ENCODE measurements at places on chromosomes 6 and 20. TPM values are rescaled to one million over a fixed set of nuclear protein-coding genes. Genes with fewer than 3 reads are reported as not detected.

Gene FKBP1C
- polyA plus RNA-seq = 1.6 TPM

Gene PPP1R18
- 43.0 TPM for polyA plus RNA-seq

Gene LZTS3
- 0.06 TPM for polyA plus RNA-seq

Gene FLOT1
- polyA plus RNA-seq = 114 TPM

DNA sequence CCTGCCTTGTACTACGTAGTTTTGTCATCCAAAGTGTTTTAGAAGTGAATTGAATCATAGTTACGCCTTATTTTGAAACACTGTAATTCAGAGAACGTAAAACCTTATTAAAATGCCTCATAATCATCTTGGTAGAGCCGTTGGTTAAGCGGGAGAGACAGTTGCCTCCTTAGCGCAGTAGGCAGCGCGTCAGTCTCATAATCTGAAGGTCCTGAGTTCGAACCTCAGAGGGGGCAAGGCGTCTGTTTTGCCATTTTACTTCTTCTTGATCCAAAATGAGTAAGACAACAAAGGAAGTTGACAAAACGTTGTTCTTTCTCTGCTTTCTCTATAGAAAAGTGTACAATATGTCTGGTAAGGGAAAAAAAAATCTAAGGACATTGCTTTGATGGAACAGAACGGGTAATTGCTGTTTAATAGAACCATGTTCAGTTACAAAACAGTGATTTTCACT lies 20.7 kb upstream of the TRIM27 start:
- peak overlapping the region; percentile 41 for H3K27ac ChIP-seq
- no peaks in the 10 kb centered on the region for H3K4me1 ChIP-seq
- H3K27me3 ChIP-seq = no peaks in the 10 kb centered on the region

DNA sequence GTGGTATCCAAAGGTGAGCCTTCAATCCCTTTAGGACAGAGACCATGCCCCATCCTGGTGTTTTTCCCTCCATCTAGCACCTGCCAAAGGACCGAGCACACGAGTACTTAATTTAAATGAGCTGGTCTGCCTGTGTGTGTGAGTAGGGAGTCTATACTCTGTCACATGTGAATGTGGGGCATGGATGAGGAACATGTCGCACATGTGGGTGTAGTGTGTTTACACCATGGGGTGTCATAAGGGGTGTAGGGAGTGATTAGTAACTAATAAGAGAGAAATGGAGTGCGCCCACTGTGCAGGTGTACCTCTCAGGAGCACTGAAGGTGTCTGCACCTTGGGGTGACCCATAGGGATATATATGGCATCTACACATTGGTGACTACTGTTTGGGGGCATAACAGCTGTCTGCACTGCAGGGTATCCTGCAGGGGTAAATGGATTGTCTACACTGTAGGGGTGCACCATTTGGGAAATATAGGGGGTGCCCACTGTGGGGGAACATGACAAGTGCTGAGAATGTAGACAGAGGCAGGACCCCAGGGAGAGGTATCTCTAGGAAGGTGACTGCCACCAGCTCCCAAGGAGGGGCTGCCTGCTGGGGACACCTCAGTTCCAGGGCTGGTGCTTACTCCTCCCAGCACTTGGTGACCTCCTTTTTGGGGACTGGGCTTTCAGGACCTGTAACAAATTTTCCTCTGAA lies 53.5 kb downstream of the EBF4 start:
- DNase-seq = no peak
- H3K4me3 ChIP-seq = no peak overlapping the region
- peaks cover 5% of the 10 kb centered on the region for H3K27me3 ChIP-seq
- no peaks in the 10 kb centered on the region for H3K36me3 ChIP-seq

- H3K27ac ChIP-seq = no peak overlapping the region
- H3K27me3 ChIP-seq = no peaks in the 10 kb centered on the region
- DNase-seq = no peak
- no peaks in the 10 kb centered on the region for H3K36me3 ChIP-seq
Observed at GRCh38 chr6:137089305-137089704, 44.5 kb upstream of the IL20RA start.

Gene ABCC10
- 9.5 TPM for polyA plus RNA-seq

- no peak overlapping the region for H3K27ac ChIP-seq
- no peaks in the 10 kb centered on the region for H3K4me1 ChIP-seq
- no peak for DNase-seq
- no peaks in the 10 kb centered on the region for H3K27me3 ChIP-seq
- H3K4me3 ChIP-seq = no peak overlapping the region
- no peaks in the 10 kb centered on the region for H3K36me3 ChIP-seq
Observed at GRCh38 chr6:79504372-79504771, 32.9 kb downstream of the LCA5 start.

Gene LAMA2
- 0.39 TPM for polyA plus RNA-seq

Gene C20orf96
- 7.9 TPM for polyA plus RNA-seq

DNA sequence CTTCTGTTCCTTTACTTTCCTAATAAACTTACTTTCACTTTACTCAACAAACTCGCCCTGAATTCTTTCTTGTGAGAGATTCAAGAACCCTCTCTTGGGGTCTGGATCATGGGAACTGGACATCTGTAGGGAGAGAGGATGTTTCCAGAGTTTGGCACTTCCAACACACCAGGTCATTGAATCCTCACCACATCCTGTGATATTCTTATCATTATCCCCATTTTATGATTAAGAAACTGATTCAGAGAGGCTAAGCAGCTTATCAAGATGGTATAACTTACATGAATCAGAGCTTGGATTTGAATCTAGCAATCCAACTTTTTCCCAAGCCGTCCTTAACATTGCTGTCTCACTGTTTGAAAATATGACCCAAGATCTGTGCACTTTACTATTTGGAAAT lies 15.5 kb downstream of the PPIL6 start:
- DNase-seq = no peak
- H3K27ac ChIP-seq = no peak overlapping the region
- H3K36me3 ChIP-seq = no peaks in the 10 kb centered on the region
- H3K4me3 ChIP-seq = no peak overlapping the region
- H3K27me3 ChIP-seq = no peaks in the 10 kb centered on the region

- H3K4me1 ChIP-seq = no peaks in the 10 kb centered on the region
- no peak overlapping the region for H3K4me3 ChIP-seq
- no peak overlapping the region for H3K27ac ChIP-seq
Observed at GRCh38 chr6:38943964-38944363, 104.6 kb upstream of the GLP1R start.

DNA sequence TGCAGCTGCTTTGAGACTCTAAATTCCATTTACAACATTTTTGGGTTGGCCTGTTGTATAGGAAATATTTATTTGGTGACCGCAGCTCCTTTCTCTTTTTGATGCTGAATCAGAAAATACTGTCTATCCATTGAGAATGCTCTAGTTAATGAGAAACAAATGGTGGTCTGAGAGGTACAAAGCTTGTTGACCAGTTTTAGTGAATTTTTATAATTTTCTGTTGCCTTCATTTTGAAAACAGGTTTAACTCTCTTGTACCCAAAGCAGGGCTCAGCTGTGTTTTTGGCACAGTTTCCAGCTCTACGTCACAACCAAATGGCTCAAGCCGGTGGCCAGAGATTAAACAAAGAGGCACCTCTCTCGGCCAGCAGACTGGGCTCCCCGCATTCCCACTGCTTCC lies 113.2 kb downstream of the FNDC1 start:
- no peaks in the 10 kb centered on the region for H3K36me3 ChIP-seq
- no peak overlapping the region for H3K27ac ChIP-seq
- H3K27me3 ChIP-seq = no peaks in the 10 kb centered on the region
- H3K4me1 ChIP-seq = no peaks in the 10 kb centered on the region
- no peak overlapping the region for H3K4me3 ChIP-seq

GRCh38 chr20:16622501-16622900 lies 49.3 kb upstream of the KIF16B start:
- no peaks in the 10 kb centered on the region for H3K4me1 ChIP-seq
- H3K36me3 ChIP-seq = no peaks in the 10 kb centered on the region
- H3K4me3 ChIP-seq = no peak overlapping the region
- H3K27me3 ChIP-seq = no peaks in the 10 kb centered on the region

Gene DUSP15
- polyA plus RNA-seq = 0.11 TPM

GRCh38 chr20:33909331-33909921 lies 84.3 kb upstream of the RALY start:
- no peak overlapping the region for H3K27ac ChIP-seq
- H3K4me3 ChIP-seq = no peak overlapping the region
- no peaks in the 10 kb centered on the region for H3K36me3 ChIP-seq
- H3K27me3 ChIP-seq = no peaks in the 10 kb centered on the region
- H3K4me1 ChIP-seq = peaks cover 8% of the 10 kb centered on the region
- DNase-seq = no peak

DNA sequence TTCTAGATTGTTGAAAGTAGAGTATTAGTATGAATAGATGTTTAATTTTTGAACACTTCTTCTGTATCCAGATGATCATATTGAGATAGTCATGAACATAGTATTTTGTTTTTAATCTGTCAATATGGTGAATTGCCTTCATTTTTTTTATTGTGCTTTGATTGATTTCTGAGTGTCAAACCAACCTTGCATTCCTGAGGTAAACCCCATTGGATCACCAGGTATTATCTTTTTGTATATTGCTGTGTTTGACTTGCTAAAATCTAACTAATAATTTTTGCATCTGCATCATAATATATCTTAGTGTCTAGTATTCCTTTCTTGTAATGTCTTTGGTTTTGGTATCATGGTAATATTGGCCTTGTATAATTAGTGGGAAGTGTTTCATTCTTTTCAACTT lies 25.5 kb downstream of the SERPINB1 start:
- DNase-seq = no peak
- no peaks in the 10 kb centered on the region for H3K27me3 ChIP-seq
- H3K4me1 ChIP-seq = no peaks in the 10 kb centered on the region
- H3K36me3 ChIP-seq = no peaks in the 10 kb centered on the region
- no peak overlapping the region for H3K27ac ChIP-seq

DNA sequence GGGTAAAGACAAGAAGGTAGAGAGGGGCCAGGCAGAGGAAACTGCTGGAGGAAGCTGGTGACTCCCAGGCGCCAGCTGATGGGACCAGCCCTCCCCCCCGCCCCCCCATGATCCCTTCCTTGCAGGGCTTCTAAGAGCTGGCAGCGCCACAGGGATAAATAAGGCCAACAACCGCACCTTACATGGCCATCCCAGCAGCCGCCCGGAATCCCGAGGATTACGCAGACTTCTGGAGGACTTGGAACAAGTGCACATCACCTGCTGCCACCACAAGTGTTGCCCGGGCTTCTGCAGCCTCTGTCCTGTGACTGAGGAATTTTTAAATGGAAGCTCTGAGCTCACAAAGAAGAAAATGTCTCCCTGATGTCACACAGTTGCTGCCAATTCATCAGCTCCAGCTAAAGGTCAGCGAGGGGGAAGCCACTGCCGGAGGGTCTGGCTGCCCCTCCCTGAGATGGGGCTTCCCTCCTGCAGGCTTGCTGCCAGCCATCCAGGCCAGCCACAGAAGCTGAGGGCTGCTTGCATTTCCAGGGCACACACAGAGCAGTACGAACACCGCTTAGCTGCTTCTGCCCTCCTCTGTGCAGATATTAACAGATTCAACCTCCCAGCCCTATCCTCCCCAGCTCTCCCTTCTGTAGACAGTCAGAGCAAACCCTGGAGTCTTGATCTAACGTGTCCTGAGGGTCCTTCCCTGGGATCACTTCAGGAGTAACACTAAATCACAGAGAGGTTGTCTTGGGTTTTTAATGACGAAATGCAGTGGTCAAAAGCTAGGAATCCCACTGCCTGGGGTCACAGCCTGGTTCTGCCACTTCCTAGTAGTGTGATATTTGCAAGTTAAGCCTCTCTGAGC lies 38.6 kb upstream of the PIM1 start:
- DNase-seq = no peak
- H3K36me3 ChIP-seq = no peaks in the 10 kb centered on the region
- no peak overlapping the region for H3K27ac ChIP-seq
- H3K4me1 ChIP-seq = peaks cover 15% of the 10 kb centered on the region
- no peak overlapping the region for H3K4me3 ChIP-seq

Gene LAMP5
- 0.26 TPM for polyA plus RNA-seq

DNA sequence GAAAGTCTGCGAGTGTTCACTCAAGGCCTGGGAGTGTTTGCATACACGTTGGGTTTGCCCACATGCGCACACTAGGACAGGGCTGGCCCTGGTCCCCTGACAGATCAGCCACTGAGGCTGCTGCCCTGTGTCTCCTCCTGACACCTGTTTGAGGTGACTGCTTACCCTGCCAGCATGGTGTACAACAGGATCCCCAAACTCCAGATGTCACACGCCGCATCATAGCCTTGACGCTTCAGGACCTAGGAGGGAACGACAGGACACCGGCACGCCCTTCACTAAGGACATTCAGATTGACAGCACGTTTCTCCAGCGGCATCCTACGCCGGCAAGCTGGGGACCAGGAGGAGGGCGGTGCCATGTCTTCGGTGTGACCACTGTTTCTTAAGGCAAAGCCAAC lies 37.0 kb upstream of the MPC1 start:
- H3K27ac ChIP-seq = no peak overlapping the region
- H3K4me1 ChIP-seq = peaks cover 13% of the 10 kb centered on the region
- DNase-seq = no peak
- no peaks in the 10 kb centered on the region for H3K36me3 ChIP-seq

GRCh38 chr6:126614642-126615504 lies 275.0 kb downstream of the CENPW start:
- H3K27me3 ChIP-seq = no peaks in the 10 kb centered on the region
- DNase-seq = no peak
- H3K27ac ChIP-seq = no peak overlapping the region
- H3K36me3 ChIP-seq = no peaks in the 10 kb centered on the region

DNA sequence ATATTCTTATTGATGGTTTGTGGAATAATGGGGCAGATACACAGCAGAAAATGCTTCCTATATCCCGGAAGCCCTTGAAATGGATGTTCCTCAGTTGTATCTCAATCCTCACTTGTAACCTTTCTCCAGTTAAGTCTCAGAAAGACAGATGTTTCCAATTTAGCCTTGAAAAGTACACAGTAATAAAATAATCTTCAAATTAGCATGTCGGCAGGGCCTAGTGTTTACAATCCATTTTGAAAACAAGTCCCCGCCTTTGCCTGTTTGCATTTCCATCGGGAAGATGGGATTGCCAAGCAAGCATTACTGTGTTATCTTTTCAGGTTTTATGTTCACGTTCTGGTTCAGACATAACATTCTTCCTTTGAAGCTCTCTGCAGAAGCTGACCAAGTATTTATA lies 41.5 kb downstream of the SNRNP48 start:
- no peak for DNase-seq
- H3K36me3 ChIP-seq = no peaks in the 10 kb centered on the region
- no peaks in the 10 kb centered on the region for H3K27me3 ChIP-seq
- H3K4me1 ChIP-seq = no peaks in the 10 kb centered on the region
- H3K27ac ChIP-seq = no peak overlapping the region

- H3K4me3 ChIP-seq = no peak overlapping the region
- no peaks in the 10 kb centered on the region for H3K4me1 ChIP-seq
- H3K27ac ChIP-seq = no peak overlapping the region
Observed at GRCh38 chr6:165626711-165627110, 36.3 kb downstream of the PDE10A start.

GRCh38 chr6:156826290-156826955 lies 49.2 kb downstream of the ARID1B start:
- no peak overlapping the region for H3K27ac ChIP-seq
- H3K27me3 ChIP-seq = no peaks in the 10 kb centered on the region
- peaks cover 24% of the 10 kb centered on the region for H3K36me3 ChIP-seq

Gene GABRR1
- polyA plus RNA-seq = not detected

DNA sequence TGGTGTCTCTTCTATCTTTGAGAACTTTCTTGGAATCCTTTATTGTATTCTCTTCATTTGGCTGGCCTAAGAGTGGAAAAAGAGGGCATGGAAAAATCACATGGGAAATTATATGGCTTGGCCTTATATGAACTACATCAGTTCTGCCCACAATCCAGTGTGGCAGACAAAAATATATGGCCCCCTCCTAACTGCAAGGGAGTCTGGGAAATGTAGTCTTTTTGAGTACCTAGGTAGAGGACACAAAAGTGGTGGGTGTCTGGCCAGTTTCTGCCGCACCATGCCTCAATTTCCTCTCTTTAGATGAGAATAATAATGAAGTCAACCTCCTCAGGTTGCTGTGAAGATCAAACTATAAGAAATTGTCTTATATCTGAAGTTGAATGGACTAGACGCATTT lies 109.3 kb downstream of the SCP2D1 start:
- H3K27ac ChIP-seq = no peak overlapping the region
- H3K27me3 ChIP-seq = no peaks in the 10 kb centered on the region
